Stimulated activated CD4-positive, alpha-beta T cell treated with anti-CD3 and anti-CD28 coated beads, Interleukin-1b, Interleukin-23, amount 100 ng/mL, for 1 hour (primary cell): ENCODE measurements at places on chromosomes 4 and X.

DNA sequence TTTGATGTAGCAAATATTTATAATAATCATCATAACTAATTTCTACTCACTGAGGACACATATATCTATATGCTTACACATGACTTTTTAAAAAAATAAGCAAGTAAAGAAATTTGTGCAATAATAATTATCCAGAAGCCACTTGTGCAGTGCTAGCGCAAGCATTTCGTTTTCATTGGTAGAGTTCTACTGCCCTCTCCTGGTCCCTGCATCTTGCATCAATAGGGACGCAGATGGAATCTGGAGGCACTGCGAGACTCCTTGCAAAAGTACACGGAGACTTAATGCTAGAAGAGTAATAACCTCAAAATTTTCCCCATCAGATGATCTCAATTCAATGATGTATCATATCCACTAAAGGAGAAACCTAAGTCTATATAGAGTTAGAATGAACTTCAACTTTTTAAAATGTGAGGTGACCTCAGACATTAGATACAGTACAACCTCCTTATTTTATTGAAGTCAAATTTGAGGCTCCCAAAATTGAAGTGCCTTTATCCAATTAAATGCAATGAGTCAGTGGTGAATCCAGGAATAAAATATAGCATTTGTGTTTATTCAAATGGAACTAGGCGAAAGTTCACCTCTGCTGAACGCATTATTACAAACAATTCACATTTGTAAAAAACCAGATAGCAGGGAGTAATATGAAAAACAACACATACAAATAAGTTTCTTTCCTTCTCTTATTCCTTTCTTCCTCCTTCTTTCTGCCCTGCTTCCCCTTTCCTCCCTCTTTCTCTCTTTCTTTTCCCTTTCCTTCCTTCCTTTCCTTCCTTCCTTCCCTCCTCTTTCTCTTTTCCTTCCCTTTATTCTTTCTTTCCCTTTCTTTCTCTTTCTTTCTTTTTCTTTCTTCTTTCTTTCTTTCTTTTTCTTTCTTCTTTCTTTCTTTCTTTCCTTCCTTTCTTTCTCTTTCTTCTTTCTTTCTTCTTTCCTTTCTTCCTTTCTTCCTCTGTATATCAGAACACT is 450.0 kb downstream of the ANKRD50 start:
- peak; percentile 13 for DNase-seq

GRCh38 chr4:58042176-58042575 is 932.0 kb upstream of the IGFBP7 start:
- DNase-seq: no peak

DNA sequence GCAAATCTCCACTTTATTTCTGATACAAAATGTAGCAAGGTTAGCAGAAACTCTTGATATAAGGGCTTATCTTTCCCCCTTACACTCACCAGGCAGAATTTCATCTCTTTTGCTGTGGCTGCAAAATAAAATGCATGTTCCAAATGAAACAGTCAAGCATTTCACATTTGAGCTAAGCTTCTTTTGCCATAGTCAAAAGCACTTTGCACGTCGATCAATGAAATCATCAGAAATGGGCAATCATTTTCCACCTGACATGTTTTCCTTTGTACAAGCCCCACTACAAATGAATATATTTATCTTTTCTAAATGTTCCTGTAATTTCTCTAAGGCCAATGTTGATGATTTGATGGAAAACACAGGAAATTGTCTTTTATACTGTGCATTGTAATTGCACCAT is 178.4 kb downstream of the ANKRD50 start:
- DNase-seq: no peak

- no peak for DNase-seq
These were observed 473.0 kb downstream of the SPRY1 start for GRCh38 chr4:123869286-123870215.

DNA sequence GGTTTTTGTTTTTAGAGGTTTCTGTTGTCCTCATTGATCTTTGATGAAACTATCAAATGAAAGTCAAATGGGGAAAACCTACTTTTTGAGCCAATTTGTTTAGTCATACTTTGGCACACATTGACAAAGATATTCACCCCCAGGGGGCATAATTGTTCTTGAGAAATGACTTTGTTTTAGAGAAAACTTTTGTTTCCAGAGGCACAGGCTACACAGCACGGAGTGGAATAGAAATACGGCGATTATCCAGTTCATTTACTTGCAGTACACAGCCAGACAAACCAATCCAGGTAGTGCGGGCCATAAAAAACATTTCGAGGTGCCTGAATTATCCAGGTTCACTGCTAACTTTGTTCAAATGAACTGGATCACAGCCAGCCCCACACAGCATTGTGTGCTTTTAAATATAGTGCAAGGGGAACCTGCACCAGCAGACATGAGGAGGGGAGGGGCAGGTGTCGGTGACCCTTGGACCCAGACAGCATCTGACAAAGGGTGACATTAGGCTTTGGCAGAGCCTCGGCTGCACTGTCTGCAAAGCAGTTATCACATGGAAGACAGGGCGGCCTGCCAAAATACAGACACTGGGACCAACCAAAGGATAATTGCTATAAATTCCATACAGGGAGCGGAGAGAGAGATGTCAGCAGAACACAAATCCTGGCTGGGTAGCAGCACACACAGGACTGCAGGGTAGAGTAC is 179.6 kb upstream of the NOCT start:
- no peak for DNase-seq

DNA sequence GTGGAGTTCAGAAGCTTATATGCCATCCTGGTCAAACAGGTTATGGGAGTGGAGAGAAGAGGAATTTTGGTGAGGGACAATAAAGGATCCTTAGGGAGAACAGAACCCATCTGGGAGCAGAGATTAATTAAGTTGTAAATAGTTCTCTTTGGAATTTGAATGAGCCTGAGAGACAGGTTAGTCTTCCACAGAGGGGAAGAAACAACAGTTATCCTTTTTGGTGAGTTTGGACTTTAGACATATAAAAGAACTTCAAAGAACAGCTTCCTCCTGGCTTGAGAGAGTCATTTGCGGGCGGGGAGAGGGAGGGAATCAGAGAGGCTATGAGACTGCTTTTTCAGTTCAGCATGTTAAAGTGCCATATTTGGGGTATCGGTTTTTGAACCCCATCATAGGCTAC is 793.3 kb upstream of the MAGEB2 start:
- no peak for DNase-seq

DNA sequence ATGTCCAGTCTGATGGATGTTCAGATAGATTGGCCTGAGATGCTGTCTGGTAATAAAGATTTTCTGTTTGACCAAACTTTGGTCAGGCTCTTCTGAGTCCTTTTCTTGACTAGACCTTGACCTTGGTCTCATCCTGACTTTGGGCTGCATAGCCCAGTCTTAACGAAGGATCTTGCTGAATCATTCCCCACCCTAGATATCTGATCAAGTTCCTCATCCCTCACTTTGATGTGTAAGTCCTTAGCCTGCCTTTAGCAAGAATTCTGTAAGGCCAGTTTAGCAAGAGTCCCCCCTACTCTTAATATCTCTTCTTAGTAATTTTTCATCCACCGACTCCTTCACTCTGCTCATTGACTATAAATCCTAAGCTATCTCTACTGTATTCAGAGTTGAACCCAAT is 244.4 kb upstream of the JADE1 start:
- no peak for DNase-seq

- no peak for DNase-seq
These were observed 167.8 kb upstream of the EDNRA start for GRCh38 chr4:147313108-147313507.

DNA sequence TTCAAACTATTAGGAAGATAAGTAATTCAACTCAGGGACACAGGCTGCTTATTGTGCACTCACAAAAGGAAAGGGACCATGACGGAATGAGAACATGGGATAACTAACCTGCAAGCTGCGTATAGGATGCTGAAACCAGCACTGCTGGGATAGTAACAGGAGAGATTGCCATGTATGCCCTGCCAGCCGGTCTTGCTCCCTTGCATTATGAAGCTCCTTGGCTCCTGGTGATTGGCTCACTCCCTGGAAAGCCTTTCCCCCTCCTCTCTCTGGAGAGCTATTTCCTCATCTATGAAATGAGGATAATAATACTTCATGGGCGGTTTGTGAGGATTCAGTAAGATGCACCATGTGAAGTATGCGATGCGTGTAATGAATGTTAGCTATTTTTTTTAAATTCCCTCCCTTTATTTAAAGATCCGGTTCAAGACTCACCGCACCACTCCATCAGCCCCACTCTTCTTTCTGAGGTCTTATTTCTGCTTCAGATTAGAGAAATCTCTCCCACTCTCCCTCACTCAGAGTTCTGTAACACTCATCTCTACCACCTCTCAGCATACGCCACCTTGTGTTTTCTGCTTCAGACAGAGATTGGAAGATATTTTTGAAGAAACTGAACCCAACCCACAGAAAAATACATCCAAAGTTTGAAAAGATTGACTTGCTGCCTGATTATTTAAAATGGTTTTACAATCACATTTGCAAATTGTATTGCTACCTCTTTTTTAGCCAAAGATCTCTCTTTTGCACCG is 18.4 kb downstream of the MSMO1 start:
- DNase-seq: no peak

- no peak for DNase-seq
These were observed 628.9 kb downstream of the TLL1 start for GRCh38 chr4:166501941-166502382.

DNA sequence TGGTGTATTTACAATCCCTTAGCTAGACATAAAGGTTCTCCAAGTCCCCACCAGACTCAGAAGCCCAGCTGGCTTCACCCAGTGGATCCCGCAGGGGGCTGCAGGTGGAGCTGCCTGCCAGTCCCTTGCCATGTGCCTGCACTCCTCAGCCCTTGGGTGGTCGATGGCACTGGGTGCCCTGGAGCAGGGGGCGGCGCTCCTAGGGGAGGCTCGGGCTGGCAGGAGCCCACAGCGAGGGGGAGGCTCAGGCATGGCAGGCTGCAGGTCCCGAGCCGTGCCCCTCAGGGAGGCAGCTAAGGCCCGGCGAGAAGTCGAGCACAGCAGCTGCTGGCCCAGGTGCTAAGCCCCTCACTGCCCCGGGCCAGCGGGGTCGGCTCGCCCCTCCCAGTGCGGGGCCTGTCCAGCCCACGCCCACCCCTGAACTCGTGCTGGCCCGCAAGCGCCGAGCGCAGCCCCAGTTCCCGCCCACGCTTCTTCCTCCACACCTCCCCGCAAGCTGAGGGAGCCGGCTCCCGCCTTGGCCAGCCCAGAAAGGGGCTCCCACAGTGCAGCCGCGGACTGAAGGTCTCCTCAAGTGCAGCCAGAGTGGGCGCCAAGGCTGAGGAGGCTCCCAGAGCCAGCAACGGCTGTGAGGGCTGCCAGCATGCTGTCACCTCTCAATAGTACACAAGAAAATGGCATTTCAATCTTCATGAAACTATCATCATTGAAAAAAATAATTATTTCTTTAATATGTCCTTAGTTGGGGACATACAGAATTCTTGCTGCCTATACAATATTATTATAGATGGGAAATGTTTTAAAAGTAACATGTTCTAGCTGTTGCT is 189.1 kb downstream of the SLC7A11 start:
- DNase-seq: no peak

- no peak for DNase-seq
These were observed 39.0 kb downstream of the TBC1D19 start for GRCh38 chr4:26622913-26623312.
